ENCODE measurements at places on chromosomes 4 and X.

GRCh38 chr4:165514739-165515138 lies 135.9 kb downstream of the CPE start:
- DNase-seq: no peak

- DNase-seq: no peak
Observed at GRCh38 chrX:456551-457291, 70.0 kb upstream of the PPP2R3B start.

DNA sequence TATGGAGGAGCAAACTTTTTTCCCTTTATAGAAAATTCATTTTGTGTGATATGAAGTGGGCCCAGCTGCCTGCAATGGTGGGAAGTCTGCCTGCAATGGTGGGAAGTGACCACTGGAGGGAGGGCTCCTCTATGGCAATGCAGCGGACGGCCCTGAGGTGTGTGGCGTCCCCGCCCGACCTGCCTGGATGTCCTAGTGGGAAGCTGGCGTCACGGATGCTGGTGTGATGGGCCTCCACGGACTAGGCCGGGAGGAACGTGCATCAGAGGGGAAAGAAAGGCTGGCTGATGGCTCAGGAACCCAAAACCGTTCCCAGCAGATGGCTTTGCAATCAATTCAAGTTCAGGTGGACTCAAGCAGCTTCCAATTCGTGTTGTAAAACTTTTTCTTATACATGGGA lies 177.9 kb downstream of the AFAP1 start:
- DNase-seq: peak; percentile 51

GRCh38 chrX:26954029-26954428 lies 509.1 kb downstream of the PPP4R3C start:
- no peak for DNase-seq

DNA sequence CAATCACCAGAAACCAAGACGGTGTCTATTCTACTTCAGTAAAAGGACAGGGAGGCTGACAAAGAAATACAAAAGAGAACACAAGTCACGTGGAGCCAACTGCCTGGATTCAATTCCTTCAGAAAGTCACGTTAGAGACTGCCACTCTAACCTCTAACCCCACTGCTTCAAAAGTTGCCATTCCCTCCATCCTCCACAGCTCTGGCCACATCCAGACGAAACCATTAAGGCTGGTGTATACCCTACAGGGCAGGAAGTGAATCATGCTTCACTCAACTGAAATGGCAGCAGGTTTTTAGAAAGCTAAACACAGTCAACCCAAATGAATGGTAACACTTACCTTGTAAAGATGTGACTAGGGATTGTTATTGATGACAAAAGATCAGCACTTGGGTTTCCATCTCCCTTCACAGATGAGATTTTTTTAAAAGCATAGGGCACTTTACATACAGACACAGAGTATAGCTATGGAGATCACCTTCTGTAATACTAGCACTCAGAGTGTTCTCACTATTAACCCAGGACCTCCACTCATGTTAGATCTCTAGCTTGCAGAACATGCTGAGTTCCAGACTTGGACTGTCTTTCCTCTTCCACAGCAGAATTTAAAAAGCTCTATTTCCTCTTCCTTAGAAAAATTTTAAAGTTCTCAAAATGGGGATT lies 37.4 kb downstream of the MAML3 start:
- DNase-seq: no peak

DNA sequence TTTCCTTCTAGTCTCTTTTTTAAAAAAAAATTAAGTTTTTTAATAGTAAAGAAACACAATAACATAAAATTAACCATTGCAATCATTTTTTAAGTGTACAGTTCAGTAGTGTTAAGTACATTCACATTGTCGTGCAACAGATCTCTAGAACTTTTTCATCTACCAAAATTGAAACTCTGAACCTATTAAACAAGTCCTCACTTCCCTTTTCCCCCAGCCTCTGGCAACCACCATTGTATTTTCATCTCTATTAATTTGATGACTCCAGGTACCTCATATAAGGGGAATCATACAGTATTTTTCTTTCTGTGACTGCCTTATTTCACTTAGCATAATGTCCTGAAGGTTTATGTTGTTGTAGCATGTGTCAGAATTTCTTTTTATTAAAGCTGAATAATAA lies 31.8 kb downstream of the MSL3 start:
- DNase-seq: no peak

GRCh38 chr4:97374526-97374925 lies 768.8 kb downstream of the STPG2 start:
- no peak for DNase-seq

GRCh38 chr4:145066063-145066501 lies 31.9 kb downstream of the ANAPC10 start:
- DNase-seq: no peak

- no peak for DNase-seq
Observed at GRCh38 chr4:95779447-95779846, 60.4 kb upstream of the PDHA2 start.

DNA sequence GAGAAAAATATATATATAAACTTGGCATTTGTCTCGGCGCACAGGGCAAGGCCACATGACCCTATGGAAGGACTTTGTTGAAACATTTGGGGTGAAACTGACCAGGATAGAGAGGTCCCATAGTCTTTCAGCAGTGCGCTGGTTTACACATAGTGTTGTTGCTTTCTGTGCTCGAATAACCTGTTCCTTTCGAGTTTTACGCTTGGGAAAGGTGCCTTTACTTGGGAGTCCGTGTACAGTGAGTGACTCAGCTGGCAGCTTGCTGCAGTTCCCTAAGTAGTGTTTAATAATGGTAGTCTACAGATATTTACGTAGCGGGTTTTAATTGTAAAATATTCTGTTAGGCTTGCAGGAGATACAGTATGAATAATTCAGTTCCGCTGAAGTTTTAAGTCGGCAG lies 578 bp downstream of the APOOL start:
- peak; percentile 4 for DNase-seq

DNA sequence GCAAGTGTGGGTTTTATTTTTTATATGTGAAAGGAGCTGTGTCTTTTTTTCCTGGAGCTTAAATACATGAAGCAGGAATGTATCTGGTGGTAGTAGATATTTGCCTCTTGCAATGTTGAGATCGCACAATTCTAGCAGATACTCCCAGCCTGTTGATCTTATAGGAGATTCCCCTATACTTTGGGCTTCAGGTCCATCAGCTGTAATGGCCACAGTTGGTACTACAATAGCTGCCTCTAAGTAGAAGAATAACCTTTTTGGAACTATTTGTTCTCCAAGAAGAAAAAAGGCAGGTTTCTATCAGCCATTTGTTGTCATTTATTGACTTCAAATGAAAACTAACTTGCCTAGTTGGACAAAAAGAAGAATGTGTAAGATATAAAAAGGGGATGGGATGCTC lies 37.7 kb downstream of the LIMCH1 start:
- no peak for DNase-seq

DNA sequence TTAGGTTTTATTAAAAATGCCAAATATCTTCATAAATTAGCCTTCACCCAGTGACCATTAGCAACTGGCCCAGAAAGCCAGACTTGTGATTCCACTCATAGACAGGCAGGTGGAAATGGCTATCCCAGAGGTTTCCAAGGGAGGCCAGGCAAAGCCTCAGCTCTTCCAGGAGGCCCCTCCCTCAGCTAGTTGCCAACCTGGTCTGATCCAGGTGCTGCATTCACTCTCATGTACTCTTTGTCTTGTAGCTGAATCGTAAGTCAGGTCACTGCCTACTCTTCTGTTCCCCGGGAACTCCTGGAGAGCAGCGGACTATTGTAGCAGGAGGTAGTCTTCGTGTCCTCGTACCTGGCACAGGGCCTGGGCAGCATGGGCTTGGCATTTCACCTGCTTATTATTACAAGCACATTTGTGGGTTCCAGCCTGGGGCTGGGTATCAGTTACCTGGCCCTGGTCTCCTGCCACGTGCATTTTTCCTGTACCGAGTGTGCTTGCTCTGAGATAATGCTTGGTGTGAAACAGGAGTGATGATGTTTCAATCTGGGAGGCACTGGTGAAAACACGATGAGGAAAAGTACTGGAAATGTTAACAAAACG lies 101.6 kb downstream of the FAM193A start:
- DNase-seq: no peak

DNA sequence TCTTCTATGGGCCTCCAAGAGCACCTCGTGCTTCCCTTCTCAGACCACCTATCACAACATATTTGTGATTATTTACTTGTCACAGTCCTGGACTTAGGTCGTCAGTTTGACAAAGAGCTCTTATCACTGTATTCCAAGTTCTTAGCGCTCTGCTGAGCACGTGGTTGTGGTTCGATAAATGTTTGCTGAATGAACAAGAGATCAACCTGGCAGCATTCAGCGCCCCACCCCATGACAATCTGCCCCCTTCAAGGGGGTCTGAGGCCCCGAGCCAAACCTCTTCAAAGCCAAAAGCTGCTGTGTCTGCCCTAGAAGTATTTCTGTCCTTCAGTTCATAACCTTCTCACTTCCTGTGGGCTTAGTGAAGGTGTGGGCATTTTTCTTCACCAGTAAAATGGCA lies 15.0 kb downstream of the RPS4X start:
- DNase-seq: peak; percentile 65

DNA sequence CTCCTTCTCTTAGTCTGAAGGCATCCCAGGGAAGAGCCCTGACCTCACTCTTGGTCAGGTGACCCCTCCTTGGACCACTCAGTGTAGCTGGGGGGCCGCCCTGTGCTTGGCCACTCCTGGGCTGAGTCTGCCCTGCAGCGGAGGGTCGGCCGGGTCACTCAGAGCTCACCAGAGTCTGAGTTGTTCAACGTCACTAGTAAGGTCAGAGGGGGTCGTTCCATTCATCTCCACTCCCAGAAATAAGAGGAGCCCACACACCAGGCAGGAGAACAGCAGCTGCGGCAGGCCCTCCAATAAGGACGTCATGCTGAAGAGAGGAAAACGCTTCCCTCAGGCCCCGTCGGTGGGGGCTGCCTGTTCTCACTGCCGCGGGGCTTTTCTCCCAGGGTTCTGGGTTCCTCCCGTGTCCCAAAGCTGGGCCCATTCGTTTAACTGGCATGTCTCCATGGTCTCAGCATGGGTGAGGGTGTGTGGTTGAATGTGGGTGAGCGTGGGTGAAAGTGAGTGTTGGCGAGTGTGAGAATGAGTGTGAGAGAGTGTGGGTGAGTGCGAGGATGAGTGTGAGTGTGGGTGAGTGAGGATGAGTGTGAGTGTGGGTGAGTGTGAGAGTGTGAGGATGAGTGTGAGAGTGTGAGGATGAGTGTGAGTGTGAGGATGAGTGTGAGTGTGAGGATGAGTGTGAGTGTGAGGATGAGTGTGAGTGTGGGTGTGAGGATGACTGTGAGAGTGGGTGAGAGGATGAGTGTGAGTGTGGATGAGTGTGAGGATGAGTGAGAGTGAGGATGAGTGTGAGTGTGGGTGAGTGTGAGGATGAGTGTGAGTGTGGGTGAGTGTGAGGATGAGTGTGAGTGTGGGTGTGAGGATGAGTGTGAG lies 47.7 kb downstream of the ING2 start:
- DNase-seq: no peak

DNA sequence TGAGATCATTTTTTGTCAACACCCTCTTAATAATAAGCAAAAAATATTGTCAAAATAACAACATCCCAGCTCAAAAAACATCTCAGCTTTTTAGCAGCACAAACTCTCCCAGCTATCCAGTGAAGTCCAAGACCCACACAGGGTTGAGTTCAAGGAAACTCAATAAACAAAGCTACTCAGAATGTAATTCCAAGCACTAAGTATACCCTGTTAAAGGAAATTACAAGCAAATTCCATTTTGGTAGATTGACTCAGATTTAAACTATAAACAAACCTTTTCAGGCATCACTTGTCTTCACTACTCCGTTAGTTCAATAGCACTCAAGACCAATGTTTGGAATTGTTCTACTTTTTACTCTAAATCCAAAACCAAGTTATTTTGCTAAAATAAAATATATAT lies 506.0 kb upstream of the INTU start:
- no peak for DNase-seq

DNA sequence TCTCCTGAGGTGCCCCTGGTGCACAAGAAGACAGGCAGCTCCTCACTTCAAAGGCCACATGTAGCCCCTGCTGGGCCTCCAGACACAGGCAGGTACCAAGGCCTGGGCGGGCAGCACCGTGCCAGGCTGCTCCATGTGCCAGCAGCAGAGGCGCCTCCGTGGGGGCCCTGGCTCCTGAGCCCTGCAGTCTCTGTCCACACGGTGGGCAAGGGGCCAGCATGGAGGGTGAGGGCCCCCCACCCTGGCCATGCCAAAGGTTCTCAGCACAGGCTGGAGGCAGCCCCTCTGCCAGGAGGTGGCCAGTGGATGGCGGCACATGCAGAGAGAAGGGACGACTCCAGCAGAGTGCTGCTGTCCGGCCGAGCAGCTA lies 72.6 kb downstream of the FAM53A start:
- DNase-seq: no peak

- no peak for DNase-seq
Observed at GRCh38 chr4:102589743-102590142, 88.6 kb downstream of the NFKB1 start.

GRCh38 chr4:148740701-148741100 lies 298.5 kb upstream of the NR3C2 start:
- no peak for DNase-seq

DNA sequence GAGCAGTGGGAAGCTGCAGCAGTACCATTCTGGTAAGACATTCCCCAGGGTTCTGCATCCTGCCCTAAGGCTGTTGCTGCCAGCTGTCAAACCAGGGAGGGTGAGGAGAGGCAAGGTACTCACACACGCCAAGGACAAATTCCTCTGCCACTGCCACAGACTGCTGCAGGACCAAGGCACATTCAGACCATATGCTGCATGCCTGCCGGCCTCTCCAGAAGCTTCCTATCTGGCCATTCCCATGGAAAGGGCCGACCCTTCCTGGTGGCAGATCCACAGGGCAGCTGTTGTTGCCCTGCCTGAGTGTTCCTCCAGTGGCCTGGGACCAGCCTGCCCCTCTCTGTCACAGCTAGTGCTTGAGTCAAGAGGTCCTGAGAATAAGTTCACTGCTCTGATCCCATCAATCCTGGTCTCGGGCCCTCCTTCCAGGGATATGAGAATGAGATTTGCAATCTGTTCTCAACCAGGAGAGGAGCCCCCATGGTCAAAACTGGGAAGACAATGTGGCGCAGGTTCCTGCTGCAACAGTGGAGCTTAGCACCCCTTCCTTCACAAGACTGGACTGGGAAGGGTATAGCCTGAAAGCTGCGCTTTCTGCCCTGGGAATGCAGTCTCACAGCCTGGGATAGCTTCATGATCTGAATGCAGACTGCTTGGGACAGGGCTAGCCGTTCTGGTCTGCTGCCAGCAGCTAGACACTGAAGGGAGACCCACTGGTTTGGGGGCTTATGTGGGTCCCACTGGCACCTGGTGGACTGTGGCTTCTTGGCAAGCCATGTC lies 342.5 kb upstream of the NDST3 start:
- DNase-seq: no peak

- DNase-seq: no peak
Observed at GRCh38 chr4:112289407-112290253, 3.9 kb upstream of the TIFA start.

- peak; percentile 81 for DNase-seq
Observed at GRCh38 chr4:83252782-83253405, 31.7 kb downstream of the COQ2 start.
